ENCODE measurements at places on chromosomes 16 and 17. TPM values are rescaled to one million over a fixed set of nuclear protein-coding genes. Genes with fewer than 3 reads are reported as not detected.

- H3K4me1 ChIP-seq, result peaks cover 52% of the 10 kb centered on the region
- no peaks in the 10 kb centered on the region for H3K27me3 ChIP-seq
- H3K36me3 ChIP-seq, result no peaks in the 10 kb centered on the region
- peak; percentile 88 for ATAC-seq
- H3K4me3 ChIP-seq, result peak overlapping the region; percentile 8
Measured at GRCh38 chr16:424033-424622, 1.3 kb upstream of the RAB11FIP3 start.

DNA sequence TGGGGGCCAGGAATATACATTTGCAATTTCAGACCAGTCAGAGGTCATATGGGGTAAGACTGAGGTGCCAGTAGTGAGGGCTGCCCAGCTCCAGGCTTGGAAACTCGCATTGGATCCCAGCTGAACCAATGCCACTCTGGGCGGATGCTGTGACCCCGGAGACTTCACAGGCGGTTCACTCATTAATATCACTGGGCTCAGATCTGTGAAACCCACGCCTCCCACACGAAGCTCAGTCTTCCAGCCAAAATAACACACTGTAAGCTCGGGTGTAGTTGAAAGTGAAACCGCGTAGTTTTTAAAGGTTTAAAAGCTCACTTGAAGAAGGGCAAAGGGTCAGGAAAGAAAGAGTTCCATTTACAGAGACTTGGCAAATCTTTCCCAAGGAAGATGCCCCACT, 254.8 kb downstream of the FOXL1 start:
- no peaks in the 10 kb centered on the region for H3K36me3 ChIP-seq
- ATAC-seq, result no peak
- H3K27ac ChIP-seq, result no peak overlapping the region
- peaks cover 22% of the 10 kb centered on the region for H3K27me3 ChIP-seq

- H3K27me3 ChIP-seq, result no peaks in the 10 kb centered on the region
- no peaks in the 10 kb centered on the region for H3K36me3 ChIP-seq
- no peaks in the 10 kb centered on the region for H3K4me1 ChIP-seq
- ATAC-seq, result no peak
Measured at GRCh38 chr17:71983828-71984227, 137.0 kb upstream of the SOX9 start.

DNA sequence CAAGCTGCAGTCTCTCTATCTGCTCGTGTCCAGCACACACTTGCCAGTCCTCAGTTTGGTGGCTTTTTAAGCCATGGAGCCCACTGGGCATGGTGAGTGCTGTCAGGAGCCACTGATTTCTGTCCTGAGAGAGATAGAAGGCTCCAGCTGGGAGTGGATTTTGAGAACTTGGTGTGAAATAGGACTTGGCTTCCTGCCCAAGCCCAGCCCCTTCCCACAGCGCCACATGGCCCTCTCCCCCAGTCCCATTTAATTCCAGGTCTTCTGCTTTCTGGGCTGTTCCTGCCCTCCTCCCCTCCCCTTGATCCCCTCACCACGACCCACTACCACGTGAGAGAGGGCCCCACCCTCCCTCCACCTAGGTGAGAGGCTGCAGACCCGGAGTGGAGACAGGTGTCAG, 14.4 kb upstream of the ABCC3 start:
- no peak for ATAC-seq
- no peaks in the 10 kb centered on the region for H3K36me3 ChIP-seq
- H3K4me1 ChIP-seq, result no peaks in the 10 kb centered on the region
- H3K27ac ChIP-seq, result no peak overlapping the region
- no peak overlapping the region for H3K4me3 ChIP-seq
- H3K27me3 ChIP-seq, result peaks cover 20% of the 10 kb centered on the region

DNA sequence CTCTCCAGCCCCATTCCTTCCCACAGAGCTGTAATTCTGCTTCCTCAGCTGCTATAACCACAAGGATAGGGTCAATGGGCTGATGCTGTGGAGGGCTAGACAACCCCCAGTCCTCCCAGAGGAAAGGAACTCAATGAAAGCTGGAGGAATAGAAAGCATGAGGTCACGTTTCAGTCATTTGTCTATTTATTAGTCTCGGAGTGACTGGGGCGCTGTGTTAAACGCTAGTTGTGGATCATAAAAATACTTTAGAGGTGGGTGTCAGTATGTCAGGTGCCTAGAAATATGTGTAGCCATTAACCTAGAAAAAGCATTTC, 787 bp upstream of the CCL3L1 start:
- ATAC-seq, result no peak
- no peaks in the 10 kb centered on the region for H3K36me3 ChIP-seq
- H3K27me3 ChIP-seq, result peaks cover 39% of the 10 kb centered on the region
- H3K4me1 ChIP-seq, result no peaks in the 10 kb centered on the region

DNA sequence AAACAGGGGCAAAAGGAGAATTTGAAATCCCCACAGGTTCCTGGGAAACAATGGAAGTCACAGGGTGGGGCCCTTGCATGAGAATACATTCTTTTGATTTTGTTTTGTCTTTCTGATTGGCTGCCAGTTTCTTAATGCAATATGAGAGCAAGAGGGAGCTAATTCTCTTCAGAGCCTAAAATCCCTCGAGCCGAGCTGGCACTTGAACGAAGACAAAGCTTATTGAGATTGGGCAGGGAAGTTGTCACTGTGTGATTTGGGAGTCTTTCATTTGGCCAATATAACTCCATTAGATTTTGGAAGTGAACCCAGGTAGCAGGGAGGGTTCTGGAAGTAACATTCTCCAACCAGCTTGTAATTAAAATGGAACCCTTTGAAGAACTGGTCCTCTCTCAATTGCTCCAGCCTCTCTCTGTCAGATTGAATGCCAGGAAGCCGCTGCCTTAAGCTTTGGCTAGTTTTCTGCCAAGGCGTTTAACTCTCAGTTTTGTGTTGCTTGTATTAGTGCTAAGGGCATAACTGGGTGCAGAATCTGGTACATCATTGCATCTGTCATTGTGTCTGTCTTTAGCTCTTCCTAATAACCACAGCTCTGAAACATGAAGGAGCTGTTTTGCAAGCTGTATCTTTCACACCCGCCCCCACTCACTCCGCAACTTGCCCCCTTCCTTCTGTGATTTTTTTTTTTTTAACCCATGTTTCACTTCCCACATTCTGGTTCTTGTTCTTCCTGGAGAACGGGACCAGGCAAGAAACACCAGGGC, 272.0 kb downstream of the MAF start:
- H3K27ac ChIP-seq, result no peak overlapping the region
- no peaks in the 10 kb centered on the region for H3K4me1 ChIP-seq
- ATAC-seq, result no peak
- no peaks in the 10 kb centered on the region for H3K36me3 ChIP-seq
- H3K27me3 ChIP-seq, result peaks cover 12% of the 10 kb centered on the region

GRCh38 chr17:47622180-47622549, 27.6 kb upstream of the KPNB1 start:
- peak overlapping the region; percentile 41 for H3K27ac ChIP-seq
- H3K4me1 ChIP-seq, result peaks cover 14% of the 10 kb centered on the region
- ATAC-seq, result no peak
- no peak overlapping the region for H3K4me3 ChIP-seq
- H3K27me3 ChIP-seq, result no peaks in the 10 kb centered on the region

The INCA1 gene
- total RNA-seq, result 3.8 TPM

The CIBAR2 gene
- not detected for total RNA-seq

The RDM1 gene
- total RNA-seq, result not detected

The ESRP2 gene
- total RNA-seq, result 2.9 TPM
